ENCODE measurements at places on chromosomes 2 and 18.

- DNase-seq: no peak
These were observed 598 bp downstream of the CCDC93 start for GRCh38 chr2:118013221-118013723.

GRCh38 chr2:170567429-170567828 lies 147.7 kb upstream of the SP5 start:
- DNase-seq: no peak

- no peak for DNase-seq
These were observed 236.3 kb upstream of the RASGRP3 start for GRCh38 chr2:33240178-33240577.

DNA sequence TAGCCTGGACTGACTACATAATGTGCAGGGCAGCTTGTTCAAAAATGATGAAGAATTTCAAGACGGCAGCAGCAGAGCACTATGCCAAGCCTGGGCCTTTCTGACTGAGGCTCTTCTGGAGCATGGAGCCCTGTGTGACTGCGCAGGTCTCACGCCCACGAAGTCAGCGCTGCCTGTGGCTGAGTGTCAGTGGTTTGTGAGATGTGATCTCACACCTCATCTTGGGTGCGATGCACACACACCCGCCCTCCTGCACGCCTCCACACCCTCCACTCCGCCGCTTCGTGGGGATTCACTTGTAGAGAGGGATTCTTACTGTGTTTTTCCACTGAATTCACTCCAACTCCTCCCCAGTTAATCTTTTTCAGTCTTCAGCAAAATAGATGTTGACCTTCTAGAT lies 103.9 kb downstream of the VIT start:
- no peak for DNase-seq

DNA sequence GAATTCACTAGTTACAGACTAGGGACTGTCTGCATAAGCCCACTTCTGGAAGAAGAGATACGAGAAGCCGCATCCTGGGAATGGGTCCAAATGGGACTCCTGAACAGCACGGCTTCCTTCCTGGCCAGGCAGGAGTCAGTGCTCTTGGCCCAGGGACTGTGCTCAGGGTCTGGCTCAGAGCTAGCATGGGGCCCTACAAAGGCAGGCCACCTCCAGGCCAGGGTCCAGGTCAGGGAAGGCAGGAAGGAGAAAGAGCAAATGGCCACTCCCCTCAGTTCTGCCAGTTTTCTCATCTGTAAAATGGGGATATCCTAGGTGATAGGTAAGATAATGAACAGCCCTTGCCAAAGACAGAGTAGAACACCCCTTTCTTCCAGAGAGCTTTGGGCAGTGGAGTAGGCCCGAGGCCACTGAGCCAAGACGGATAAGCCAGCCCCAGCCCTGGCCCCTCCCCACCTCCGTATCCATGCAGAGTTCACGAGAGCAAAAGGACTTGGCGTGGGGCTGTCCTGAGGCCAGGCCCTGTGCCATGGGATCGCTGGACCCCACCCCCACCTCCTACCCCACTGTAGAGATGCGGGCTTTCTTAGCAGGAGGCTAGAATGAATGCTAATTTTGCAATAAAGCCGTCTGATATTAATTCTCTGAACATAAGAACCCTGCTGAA lies 190.1 kb downstream of the MGAT5 start:
- DNase-seq: peak; percentile 27

- no peak for DNase-seq
These were observed 3.1 kb upstream of the GPR17 start for GRCh38 chr2:127642706-127643438.

DNA sequence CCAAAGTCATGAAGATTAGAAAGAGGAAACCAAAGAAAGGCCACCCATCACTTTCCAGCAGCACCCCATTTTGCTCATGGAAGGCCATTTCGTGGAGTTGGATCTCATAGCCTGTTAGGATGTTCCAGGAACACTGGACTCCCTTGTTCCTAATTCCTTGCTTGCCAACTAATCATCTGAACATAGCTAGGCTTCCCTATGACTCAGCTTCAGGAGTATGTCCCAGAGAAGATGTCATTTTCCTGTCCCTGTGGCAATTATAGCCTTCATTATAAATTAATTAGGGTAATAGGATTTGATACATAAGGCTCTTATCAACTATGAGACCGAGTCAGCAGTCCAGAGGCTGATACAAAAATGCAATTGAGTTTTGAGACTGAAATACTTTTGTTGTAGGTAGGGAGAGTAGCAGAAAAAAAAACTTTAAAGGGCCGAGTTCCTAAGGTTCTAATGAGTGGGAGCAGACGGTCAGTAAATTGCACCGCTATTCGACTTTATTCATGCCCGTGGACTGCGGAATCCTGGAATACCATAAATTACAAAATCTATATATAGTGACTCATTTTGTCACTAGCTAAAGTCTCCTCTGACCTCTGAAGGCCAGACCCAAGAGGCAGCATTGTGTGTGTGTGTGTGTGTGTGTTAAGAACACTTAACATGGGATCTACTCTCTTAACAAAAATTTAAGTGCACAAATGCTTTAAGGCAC lies 311.8 kb downstream of the FBXO15 start:
- no peak for DNase-seq

DNA sequence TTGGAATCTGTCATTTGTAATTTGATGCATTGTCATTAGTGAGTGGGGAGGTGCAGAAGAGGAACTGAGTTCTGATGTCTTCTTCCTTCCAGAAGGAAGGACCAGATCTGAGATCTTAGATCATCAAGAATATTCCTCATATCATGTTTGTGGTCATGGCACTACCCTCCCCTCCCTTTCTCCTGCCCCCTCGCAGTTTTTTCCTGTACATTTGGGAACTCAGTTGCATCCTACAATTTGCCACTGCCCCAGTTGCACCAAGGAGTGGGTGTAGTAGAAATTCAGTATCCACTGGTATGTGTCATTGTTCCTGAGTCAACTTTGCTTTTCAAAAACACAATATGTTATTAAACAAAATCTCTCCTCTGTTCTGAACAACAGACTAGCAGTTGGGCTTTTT lies 26.6 kb upstream of the ACVR1 start:
- DNase-seq: no peak

GRCh38 chr2:101076581-101076980 lies 74.5 kb downstream of the RPL31 start:
- DNase-seq: no peak

- DNase-seq: no peak
These were observed 76.8 kb downstream of the CEP192 start for GRCh38 chr18:13067966-13068365.

- DNase-seq: no peak
These were observed 4.4 kb upstream of the KLHL29 start for GRCh38 chr2:23380562-23381065.

DNA sequence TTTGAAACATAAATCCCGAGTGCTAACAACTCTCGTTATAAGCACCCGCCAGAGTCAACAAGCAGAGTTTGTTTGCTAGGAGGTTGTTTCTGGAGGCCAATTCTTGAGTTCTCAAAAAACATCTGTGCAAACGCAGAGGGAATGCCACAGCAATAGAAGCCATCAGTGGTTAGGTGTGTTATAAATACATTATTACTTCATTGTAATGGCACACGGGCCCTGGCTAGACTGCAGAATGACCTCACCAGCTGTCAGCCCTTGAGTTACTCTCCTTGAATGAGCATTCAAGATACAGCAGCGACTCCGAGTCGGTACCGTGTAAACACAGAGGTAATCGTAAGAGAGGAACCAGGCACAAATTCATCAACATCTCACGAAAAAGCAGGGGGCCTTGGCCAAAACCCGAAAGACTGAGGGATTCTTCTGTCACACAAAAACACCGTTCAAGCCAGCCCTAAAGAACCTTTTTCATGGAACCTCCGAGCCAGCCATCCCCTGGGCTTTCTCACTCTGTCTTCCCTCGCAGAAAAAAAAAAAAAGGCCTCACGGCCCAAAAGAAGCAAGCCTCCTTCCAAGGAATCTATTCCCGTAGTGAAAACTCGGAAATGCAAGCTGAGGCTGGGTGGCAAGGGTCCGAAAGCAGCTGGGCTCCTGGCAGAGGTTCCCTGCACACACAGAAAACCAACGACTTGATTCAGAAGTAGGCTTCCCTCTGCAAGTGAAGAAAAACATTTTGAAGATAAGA lies 133.7 kb upstream of the MEIS1 start:
- no peak for DNase-seq

- DNase-seq: no peak
These were observed 20.0 kb downstream of the GREB1 start for GRCh38 chr2:11553661-11554398.

- DNase-seq: no peak
These were observed 154.7 kb downstream of the RBM43 start for GRCh38 chr2:151106805-151107506.

DNA sequence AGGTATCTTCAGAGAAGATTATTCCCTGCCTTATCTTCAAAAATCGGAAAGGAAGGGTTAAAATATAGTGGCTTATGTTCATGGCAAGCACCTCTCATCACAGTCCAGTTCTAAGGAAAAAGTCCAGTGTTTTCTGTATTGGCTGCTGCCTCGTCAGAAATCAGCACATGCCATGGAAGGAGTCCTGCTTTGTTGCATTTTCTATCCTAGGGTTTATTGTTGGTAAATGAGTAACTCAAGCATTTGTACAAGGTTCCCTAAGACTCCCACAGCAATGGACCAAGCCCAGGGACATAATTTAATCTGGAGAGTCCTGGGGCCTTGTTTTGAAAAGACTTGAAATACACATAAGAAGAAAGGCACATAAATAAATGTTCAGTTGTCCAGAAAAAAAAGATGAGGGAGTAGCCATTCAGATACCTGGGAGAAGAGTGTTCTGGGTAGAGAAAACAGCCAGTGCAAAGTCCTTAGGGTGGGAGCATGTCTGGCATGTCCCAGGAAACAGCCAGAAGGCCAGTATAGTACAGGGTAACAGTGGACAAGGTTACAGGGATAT lies 26.4 kb downstream of the NBEAL1 start:
- no peak for DNase-seq

- DNase-seq: no peak
These were observed 265.4 kb downstream of the EN1 start for GRCh38 chr2:118582058-118582457.

GRCh38 chr2:26168785-26169184 lies 4.1 kb upstream of the GAREM2 start:
- DNase-seq: no peak

DNA sequence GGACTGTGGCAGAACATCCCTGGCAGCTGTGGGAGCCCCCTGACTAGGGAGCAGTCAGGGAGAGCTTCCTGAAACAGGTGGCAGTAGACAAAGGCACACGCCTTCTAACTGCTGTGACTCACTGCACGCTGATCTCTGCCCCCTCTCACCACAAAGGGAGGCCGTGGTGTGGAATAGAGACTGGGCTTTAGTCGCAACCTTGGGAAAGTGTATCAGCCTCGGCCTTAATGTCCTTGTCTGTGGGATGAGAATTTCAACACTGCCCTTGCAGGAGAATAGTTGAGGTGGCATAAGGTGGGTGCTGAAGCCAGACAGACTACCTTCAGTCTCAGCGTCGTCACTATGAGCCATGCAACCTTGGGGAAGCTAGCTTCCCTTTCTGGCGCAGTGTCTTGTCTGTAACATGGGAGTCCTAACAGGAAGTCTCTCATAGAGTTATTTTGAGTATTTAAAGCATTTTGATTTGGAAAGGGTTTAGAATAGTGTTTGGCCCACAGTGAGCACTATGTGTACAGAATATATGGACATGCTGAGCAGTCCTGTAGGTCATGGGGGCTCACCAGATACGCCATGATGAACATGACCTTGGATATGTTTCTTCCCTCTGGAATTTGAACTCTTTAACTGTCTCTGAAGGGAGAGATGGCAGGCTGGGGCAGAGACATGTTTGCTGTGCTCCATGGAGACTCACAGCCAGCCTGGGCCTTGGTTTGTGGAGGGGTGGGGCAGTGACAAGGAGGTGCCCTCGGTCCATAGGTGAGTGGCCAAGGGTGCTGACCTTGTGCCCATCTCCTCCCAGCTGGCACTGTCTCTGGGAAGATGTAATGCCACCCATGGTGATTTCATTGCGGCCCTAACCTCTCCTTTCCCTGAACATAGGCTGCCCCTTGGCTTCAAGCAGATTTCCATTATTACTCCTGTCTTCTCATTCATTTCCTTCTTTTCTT lies 29.5 kb upstream of the SMAD7 start:
- DNase-seq: no peak

DNA sequence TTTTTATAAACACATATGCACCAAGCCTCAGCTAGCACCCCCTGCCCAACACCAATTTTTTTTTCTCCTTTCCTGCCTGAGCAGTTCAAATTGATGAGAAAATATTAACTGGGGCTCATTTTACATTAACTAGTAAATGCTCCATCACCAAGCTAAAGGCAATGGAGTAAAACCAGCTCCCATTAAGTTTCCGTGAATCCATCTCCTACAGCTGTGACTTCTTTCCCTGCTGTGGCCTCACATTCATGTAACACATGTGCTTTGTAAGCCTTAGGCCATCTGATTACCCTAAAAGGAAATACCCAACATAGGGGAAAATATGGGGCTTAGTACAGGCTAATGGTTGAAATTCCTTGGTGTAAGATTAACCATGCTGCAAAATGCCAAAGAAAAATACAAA lies 60.8 kb downstream of the DNER start:
- DNase-seq: no peak

GRCh38 chr2:101842471-101842870 lies 145.0 kb downstream of the MAP4K4 start:
- no peak for DNase-seq

DNA sequence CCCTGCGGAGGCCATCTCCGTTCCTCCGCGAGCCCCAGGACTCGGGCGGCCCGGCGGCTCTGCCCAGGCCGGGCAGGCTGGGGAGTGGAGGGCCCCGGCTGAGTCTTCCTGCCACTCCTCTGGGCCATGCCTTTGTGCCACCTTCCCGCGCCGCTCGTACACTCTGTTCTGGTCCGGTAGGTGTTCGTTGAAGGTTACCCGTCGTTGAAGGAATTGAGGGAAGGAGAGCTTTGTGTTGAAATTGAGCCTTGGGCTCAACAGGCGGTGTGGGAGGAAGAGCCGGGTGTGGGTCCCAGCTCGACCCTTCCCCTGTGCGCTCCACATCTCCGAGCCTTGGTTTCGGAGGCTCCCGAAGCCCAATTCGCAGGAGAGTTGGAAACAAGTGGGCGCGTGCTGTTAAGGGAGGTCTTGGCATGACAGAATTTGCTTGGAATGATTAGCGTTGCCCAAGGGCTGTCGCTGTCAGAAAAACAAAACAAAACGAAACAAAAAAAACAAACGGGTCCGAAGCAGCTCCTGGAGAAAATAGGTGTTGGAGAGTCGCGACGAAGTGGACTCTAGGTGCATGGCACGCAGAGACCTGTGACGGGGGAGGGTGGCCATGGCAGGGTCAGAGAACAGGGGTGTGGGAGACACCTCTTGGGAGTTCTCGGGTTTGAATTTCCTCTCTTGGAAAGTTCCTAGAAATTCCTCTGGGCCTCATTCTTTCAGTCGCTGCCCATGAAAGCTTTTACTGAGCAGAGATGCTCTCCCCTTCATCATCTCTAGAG lies 1.2 kb upstream of the MZT2A start:
- no peak for DNase-seq

Measured in cerebellar nuclear complex (tissue), 1 donor.